ENCODE measurements at places on chromosomes 3 and 15.

- peak; percentile 19 for DNase-seq
These were observed 556 bp downstream of the CRYBG3 start for GRCh38 chr3:97822359-97822775.

DNA sequence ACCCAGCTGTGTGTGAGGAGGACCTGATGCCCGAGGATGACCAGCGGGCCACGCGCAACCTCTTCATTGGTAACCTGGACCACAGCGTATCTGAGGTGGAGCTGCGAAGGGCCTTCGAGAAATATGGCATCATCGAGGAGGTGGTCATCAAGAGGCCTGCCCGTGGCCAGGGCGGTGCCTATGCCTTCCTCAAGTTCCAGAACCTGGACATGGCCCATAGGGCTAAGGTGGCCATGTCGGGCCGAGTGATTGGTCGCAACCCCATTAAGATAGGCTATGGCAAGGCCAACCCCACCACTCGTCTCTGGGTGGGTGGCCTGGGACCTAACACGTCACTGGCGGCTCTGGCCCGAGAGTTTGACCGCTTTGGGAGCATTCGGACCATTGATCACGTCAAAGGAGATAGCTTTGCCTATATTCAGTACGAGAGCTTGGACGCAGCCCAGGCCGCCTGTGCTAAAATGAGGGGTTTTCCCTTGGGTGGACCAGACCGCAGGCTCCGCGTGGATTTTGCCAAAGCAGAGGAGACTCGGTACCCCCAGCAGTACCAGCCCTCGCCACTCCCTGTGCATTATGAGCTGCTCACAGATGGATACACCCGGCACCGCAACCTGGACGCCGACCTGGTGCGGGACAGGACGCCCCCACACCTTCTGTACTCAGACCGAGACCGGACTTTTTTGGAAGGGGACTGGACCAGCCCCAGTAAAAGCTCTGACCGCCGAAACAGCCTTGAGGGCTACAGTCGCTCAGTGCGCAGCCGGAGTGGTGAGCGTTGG, 1.5 kb downstream of the RBM15B start:
- DNase-seq: no peak

DNA sequence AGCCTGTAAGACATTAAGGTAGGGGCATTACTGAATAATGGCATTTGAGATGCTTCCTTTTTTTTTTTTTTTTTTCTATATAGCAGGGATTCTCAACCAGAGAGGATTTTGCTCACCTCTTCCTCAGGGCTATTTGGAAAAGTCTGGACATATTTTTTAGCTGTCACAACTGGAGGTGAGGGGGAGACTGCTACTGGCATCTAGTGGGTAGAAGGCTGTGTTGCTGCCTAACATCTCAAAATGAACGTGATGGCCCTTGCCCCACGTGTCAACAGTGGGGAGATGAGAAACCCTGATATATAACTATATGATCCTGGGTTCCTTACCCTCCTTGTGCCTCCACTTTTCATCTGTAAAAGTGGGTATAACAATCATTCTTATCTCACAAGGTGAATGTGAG, 71.9 kb downstream of the CADPS start:
- DNase-seq: no peak

DNA sequence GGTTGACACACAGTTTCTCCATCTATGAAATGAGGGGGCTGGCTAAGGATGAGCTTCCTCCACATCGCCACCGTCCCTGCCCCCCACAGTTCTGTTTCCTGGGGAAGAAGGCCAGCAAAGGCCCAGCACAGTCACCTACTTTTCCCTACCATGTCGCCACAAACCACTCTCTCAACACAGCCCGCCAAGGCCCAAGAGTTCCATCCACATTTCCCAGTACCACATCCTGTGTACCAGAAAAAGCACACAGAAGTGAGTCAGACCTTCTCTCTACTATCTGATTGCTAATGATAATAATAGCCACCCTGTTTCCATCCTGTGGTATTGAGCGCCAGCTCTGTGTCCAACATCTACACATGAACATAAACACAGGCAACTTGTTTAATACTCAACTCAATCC, 30.3 kb upstream of the C15orf39 start:
- no peak for DNase-seq

GRCh38 chr3:169968224-169968885, 1.7 kb downstream of the SEC62 start:
- no peak for DNase-seq

DNA sequence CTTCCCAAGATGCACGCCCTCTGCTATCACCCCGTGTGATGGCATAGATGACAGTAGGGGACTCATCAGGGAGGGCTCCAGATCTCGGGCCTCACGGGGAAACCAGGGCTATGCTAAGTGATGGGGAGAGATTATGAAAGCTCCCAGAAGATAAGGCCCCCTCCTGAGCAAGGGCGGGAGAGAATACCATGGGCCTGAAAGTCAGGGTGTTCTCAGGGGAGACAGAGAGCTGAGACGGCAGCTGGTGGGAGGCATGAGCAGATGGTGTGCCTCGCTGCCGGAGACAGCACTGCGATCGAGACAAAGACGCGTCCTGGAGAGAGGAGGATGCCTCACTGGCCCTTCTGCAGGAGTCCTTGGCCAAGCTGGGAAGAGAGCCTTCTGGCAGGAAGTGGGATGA, 106.5 kb upstream of the ADPGK start:
- no peak for DNase-seq

DNA sequence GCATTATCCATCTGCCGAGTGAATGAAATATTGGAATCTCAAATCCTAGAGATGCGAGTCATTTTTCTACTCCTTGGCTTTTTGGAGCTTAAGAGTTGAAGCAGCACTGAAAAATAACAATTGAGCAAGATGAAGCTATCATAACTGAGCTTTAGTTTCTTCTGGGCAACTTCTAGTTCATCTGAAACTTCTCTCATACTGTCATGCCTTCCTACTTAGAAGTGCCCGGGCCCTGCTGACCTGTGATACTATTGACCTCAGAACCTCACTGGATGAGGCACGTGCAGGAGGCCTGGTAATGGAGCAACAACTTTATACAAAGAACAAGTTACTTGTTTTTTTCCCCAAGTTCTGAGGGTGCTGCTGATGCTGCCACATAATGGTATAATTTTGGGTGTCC, 48.5 kb upstream of the P3H2 start:
- DNase-seq: no peak

DNA sequence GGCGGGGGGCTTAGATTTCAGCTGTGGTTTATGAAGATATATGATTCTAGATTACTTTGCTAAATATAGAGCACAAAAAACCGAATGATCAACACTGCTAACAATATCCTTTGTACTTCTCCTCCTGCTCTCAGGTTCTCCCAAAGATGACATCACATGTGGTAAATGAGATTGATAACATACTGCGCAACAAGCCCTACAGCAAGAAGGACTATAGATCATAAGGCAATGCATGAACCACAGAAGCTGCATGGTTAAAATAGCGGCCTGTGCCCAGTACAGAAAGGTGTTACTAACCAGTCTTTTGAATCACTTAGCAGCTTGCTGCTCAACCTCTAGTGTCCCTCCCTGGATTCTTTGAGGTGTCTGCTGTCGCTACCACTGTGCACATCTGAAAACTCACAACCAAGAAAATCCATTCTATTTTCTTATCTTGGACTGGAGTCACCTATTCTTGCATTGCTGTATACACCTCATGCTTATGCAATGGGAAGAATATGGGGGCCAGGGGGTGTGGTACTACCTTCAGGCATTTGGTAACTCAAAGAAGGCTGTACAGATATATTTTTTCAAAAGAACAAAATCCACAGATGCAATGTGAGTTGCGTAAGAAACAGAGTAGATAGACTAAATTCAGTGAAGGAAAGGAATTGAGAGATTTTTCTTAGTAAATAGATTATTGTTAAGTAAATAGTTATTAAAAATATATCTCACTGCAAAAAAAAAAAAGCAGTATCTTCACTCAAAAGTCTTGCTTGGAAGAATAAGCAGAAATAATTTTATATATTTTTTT, 18.2 kb downstream of the SSR3 start:
- no peak for DNase-seq

DNA sequence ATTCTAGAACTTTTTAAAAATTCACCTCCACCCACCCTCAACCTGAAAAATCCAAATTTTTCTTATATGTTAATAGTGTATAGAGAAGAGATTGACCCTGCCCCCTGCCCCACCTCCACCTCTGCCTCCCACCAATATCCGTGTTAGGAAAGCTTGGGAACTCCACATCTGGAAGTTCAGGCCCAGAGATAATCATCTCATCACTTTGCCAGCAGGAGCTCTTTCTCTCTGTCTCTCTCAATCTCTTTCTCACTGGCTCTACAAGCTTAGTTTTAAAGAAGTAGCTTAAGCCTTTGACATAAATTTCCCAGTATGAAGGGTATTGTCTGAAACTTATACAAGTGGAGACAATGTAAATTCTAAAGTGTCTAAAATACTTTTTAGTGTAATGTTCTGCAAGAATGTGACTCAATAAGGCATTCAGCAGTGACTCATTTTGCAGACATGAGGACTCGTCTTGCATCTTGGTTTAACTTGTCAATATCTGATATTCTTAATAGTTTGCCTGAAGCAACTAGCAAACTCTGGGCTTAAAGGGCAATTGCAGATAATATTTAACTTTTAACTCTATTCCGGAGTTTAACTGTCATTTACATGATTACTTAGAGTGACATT, 299.8 kb upstream of the EPHA3 start:
- no peak for DNase-seq

- no peak for DNase-seq
These were observed 46.2 kb downstream of the NEK11 start for GRCh38 chr3:131072845-131073244.

DNA sequence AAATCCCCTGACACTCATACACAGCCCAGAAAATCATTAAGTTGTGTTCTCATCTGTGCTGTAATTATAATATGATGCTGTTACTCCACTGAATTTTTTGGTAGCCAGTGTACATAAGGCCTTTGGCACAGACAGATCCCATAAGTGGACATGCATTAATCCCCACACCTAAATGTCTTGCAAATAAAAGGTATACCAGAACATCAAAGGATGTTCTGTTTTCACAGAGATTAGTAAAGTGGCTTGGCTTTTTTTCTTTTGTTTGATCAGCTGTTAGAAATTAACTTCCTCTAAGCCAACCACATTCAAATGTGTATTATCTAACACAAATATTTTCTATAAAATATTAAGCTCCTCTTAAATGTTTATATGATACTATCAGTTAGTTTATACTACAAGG, 2.7 kb downstream of the SST start:
- DNase-seq: no peak

GRCh38 chr15:72782274-72783003, 1.1 kb downstream of the ADPGK start:
- DNase-seq: peak; percentile 5

- DNase-seq: no peak
These were observed 741 bp upstream of the ZNF106 start for GRCh38 chr15:42491539-42492225.

- DNase-seq: no peak
These were observed 36.9 kb downstream of the ZXDC start for GRCh38 chr3:126438746-126439145.

DNA sequence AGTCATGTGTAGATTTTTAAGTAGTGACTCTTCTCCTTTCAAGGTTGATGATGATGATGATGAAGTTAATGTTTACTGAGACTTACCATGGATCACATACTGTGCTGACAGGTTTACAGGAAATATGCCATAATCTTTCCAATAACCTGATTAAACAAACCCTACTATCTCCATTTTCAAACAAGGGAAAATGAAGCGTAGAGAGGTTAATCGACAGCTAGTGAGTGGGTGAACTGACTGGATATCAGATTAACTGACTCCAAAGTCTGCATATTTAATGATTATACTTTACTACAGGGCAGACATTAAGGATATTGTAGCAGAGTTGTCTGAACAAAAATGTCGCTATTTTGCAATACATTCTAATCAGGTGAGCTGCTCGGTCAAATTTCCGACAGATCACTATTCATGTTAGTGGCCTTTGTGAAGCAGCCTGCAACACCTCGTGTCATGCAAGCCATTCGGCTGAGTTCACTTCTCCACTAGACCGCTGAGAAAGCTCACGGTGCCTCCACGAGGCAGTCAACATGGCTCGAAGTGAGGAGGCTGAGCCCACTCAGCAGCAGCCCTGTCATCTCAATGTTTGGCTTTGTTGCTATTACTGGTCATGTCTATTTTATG, 264.2 kb downstream of the NFKBIZ start:
- DNase-seq: no peak

- no peak for DNase-seq
These were observed 85.0 kb upstream of the XCR1 start for GRCh38 chr3:46112296-46112695.

- no peak for DNase-seq
These were observed 159.6 kb downstream of the GBE1 start for GRCh38 chr3:81601707-81602305.

DNA sequence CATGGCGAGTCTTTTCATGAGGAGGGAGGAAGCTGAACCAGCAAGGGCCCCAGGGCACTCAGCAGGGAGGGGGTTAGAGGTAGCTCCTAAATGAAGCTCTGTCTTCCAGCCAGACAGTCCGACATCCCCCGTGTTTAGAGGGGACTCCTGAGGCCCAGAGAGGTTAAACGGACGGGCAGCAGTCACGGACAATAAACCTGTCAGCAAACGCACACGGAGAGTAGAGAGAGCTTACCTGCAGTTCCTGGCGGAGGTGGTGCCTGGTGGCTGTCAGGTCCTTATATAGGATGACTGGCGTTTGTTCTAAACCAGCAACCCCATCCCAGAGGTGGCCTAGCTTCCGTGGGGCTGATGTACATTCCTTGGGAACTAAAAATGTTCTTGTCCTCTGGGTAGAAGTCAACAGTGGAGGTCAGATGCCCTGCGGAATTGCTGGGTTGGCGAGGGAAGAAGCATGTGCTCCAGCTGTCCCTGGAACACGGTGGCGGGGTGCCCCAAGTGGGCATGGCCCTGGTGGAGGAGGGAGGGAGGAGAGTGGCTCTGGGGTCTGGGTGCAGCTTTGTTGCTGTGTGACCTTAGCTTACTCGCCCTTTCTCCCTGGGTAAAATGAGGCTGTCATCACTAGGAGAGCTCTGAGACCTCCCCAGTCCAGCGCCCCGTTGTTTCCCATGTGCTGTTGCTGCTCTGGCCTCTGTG, 2.1 kb downstream of the GHRL start:
- DNase-seq: no peak

DNA sequence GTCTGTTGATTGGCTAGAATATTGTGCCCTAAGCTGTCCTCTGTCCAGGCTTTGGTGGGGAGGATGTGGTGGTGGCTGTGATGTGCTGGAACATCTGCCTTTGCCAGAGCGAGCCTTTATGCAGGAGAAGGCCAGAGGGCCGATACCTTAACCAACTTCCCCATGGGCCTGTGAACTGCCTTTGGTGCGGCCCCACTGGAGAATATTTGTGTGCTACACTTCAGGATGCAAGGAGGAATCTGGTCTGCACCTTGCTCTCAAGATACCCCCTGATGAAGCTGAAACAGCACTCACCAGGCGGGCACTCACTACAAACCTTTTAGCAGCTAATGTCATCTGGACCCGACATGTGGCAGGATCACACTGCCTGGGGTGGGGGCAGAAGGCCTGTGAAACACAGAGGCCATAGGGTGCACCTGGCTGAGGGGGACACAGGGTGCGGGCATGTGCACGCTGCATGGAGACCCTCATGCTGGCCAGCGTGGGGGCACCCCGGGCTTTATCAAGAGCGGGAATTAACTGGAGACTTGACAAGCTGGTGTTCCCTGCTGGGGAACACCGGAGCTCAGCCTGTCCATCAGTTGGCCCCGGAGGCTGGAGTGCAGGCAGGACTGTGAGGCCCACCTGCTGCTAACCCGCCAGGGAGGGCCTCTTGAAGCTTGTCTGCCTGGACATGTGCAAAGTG, 16.4 kb downstream of the PRR23E start:
- no peak for DNase-seq

GRCh38 chr3:22122567-22122966, 371.6 kb upstream of the ZNF385D start:
- no peak for DNase-seq

- no peak for DNase-seq
These were observed 21.2 kb upstream of the ATP10A start for GRCh38 chr15:25884370-25884769.

GRCh38 chr15:56973463-56973862, 55.0 kb downstream of the TCF12 start:
- DNase-seq: no peak

Measured in CD4-positive, alpha-beta T cell treated with Interleukin-12 subunit alpha and Interleukin-12 subunit beta, for 1 hour (primary cell).